ENCODE measurements at places on chromosomes 5 and 9.

GRCh38 chr5:105868038-105868780 lies 1802.5 kb downstream of the EFNA5 start:
- DNase-seq, result no peak

GRCh38 chr5:178673801-178674295 lies 47.0 kb upstream of the CLK4 start:
- DNase-seq, result no peak

DNA sequence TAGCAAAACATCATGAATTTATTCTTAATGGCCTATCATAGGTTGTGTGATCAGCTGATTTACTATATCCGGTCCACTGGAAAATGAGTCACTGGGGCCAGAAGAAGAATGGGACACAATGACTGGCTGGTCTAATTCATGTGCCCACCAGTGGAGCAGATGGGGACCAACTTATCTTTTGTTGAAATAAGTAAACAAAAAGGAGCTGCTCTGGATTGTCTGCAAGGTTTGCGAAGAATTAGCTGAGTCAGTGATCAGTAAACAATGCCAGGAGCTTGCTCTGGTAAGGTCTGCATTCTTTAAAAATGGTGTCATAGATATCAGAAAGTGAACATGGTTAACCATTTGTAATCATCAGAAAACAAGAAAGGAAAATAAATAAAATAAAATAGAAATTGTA lies 128.0 kb downstream of the RASEF start:
- DNase-seq, result no peak

- no peak for DNase-seq
Measured at GRCh38 chr5:159469496-159470372, 139.4 kb upstream of the IL12B start.

DNA sequence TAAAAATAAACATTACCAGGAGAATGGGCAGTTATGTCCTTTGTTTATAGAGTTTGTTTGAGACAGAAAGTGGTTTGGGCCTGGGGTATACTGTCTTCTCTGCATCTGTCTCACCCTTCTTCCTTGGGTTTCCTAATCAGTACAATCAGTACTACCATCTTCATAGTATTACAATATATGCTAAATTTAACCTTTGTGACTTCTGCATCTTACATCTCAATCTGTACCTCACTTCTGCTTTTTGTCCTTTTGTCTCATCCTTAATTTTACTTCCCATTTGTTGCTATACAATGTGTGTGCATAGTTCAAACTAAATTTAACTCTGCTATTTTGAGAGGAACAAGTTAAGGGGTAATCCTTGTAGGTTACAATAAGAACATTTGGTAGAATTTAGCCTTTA lies 19.6 kb downstream of the FBXO38 start:
- DNase-seq, result no peak

DNA sequence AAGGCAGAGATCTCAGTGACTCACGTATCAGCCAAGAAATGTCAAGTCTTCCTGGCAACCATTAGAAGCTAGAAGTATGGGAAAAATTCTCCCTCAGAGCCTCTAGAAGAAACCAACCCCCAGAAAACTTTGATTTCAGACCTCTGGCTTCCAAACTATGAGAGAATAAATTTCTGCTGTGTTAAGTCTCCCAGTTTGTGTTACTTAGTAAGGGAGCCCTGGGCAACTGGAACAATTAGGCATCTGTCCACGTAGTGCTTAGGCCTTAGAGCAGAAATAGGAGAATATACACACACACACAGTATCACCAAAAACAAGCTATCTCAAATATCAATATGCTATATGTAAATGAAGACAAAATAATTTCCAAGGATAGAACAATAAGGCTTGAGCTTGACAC lies 894.8 kb upstream of the CDH10 start:
- DNase-seq, result no peak

GRCh38 chr5:179274321-179275315 lies 70.6 kb downstream of the ADAMTS2 start:
- DNase-seq, result no peak

DNA sequence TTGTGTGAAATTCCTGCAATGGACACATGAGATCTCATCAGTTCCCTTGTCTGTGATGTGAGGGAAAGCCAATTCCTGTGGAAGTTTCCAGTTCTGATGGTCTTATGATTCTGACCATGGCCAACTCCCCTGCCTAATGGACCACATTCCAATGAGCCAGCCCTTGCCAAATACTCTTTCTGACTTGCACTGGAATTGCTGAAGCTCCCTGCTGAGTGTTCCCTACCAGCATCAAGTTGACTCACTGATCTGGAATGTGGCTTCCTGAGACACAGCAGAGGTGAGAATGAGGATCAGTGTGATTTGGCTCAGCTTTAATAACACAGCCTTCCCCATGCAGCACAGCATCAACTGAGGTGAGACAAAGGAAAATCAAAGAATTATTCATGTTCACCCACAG lies 427.8 kb downstream of the KDM4C start:
- no peak for DNase-seq

DNA sequence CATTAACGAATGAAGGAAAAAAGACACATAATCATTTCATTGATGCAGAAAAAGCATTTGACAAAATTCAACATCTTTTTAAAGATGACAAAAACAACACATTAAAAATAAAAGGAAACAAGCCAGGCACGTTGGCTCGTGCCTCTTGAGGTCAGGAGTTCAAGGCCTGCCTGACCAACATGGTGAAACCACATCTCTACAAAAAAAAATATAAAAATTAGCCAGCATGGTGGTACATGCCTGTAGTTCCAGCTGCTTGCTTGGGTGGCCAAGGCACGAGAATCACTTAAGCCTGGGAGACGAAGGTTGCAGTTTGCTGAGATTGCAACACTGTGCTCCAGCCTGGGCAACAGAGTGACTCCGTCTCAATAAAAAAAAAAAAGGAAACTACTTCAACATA lies 77.0 kb downstream of the ERCC6L2 start:
- DNase-seq, result no peak

- DNase-seq, result no peak
Measured at GRCh38 chr5:93791518-93791972, 50.1 kb upstream of the POU5F2 start.

GRCh38 chr9:122883125-122883524 lies 22.0 kb downstream of the RC3H2 start:
- DNase-seq, result no peak

DNA sequence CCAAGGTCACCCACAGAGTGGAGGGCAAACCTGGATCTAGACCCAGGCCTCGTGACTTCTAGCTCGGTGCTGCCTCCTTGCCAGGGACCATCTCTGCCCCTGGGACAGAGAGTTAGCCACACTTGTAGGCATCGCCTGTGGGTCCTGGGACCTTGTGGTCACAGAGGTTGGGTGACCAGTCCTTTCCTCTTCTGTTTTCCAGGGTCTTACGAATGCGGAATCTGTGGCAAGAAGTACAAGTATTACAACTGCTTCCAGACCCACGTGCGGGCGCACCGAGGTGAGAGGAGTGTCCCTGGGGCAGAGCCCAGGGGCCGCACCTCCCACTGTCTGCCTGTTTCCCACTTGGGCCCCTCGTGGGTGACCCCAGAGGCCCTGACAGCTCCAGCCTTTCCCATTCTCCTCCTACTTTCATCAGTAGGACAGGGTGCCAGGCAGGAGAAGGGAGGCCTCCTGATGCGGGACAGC lies 76.3 kb downstream of the AMBP start:
- no peak for DNase-seq

DNA sequence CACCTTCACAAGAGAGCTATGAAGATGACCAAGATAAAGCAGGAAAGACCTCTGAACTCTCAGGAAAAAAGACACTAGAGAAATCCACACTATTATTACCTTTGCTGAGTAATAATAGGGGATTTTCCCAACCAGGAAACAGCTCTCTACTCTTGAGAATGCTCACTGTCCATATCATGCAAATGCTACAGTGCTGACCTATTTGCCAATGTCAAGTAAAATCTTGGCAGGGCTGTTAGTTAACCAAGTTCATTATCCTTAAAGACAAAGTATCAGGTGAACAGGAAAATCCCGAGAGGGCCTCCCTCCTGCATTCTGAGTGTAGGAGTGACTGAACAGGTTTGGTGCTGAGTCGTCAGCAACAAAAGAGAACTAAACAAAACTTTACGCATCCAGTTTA lies 306.6 kb downstream of the ACTL7B start:
- DNase-seq, result no peak

- no peak for DNase-seq
Measured at GRCh38 chr5:107558823-107559375, 111.8 kb downstream of the EFNA5 start.

GRCh38 chr5:13478831-13479465 lies 465.5 kb downstream of the DNAH5 start:
- DNase-seq, result no peak

DNA sequence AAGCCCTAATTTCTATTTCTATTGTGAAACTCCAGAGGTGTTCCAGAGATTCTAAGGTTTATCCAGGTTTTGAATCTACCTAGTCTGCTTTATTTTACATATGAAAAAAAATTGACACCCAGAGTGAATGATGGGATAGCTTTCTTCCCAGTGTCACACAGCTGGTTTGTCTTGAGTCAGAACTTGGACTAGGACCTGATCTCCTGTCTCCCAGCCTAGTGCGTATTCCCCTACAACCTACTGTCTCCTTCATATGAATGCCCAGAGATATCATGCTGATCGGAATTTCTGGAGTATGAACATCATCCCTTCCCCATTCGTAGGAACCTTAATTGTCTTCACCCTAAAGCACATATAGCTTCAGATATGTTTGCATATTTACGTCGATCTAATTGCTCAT lies 524.2 kb downstream of the SPATA31D1 start:
- no peak for DNase-seq

All from CD4-positive, alpha-beta T cell treated with Interleukin-15 for 1 hour (primary cell).